Stimulated activated CD4-positive, alpha-beta T cell treated with anti-CD3 and anti-CD28 coated beads, Interleukin-1b, Interleukin-23, amount 100 ng/mL, for 24 hours (primary cell): ENCODE measurements at places on chromosomes 6 and 20.

- DNase-seq = no peak
Observed at GRCh38 chr6:132357120-132357519, 44.2 kb downstream of the MOXD1 start.

GRCh38 chr6:82589509-82590206, 226.0 kb downstream of the TPBG start:
- DNase-seq = no peak

GRCh38 chr6:164882236-164882635, 427.2 kb downstream of the C6orf118 start:
- no peak for DNase-seq

DNA sequence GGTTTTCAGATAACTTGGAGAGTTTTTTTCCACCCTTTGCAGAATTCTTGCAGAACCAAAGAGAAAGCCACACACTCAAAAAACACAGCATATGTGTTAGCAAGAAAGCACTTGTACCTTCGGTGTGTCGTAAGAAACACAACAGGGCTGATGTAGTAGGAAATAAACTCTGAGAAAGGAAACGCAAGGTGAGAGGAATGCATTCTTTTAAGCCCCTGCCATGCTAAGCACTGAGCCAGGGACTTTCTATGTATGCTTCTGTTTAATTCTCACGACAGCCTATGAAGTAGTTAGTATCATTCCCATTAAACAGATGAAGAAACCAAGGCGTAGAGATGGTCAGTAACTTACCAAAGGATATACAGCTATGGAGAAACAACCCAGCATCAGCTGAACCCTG, 23.1 kb downstream of the NEDD9 start:
- no peak for DNase-seq

- DNase-seq = no peak
Observed at GRCh38 chr20:6045566-6045965, 8.3 kb downstream of the LRRN4 start.

DNA sequence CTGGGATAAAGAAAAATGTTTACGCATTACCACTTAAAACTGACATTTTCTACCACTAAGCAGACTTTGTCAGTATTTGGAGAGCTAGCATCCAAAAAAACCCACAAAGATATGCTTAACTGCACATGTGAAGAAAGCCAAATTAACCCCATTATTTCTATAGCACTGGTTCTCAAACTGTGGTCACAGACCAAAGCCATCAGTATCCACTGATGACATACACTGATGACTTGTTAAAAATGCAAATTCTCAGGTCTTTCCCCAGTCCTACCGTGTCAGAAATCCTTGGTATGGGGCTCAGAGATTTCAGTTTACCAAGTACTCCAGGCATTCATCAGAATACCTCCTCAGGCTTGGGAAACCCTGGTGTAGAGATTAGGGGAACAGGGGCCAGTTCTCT, 230.2 kb downstream of the PTPRK start:
- DNase-seq = no peak

GRCh38 chr6:47439348-47439668, 38.3 kb upstream of the CD2AP start:
- no peak for DNase-seq

DNA sequence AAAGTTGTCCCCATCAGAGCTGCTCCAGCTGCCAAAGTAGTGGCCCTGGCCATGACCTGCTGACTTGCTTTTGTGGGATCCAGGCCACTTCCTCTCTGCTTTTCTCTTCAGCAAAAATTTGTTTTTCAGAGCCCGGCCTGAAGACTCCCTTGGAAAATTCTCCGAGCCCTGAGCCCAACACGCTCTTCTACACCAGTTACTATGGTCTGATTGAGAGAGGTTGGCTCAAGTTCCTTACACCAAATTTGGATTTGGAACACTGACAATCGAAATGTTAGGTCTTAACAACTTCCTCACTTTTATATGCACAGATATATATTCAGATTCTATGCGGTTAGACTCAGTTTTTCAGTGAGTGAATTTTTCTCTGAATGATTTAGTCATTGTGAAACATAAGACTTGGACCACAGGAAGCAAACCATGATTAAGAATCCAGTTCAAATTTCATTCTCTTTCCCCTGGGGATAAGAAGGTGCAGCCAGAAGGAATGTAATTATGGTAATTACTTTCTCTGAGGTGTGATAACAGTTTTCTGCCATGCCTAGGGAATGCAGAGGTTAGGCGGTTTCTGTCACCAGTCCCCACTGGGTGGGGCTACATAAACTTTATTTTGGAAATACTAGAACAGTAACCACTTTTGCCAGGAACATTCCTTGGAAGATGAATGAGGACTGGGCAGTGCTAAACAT, 365.2 kb downstream of the SYNE1 start:
- no peak for DNase-seq

DNA sequence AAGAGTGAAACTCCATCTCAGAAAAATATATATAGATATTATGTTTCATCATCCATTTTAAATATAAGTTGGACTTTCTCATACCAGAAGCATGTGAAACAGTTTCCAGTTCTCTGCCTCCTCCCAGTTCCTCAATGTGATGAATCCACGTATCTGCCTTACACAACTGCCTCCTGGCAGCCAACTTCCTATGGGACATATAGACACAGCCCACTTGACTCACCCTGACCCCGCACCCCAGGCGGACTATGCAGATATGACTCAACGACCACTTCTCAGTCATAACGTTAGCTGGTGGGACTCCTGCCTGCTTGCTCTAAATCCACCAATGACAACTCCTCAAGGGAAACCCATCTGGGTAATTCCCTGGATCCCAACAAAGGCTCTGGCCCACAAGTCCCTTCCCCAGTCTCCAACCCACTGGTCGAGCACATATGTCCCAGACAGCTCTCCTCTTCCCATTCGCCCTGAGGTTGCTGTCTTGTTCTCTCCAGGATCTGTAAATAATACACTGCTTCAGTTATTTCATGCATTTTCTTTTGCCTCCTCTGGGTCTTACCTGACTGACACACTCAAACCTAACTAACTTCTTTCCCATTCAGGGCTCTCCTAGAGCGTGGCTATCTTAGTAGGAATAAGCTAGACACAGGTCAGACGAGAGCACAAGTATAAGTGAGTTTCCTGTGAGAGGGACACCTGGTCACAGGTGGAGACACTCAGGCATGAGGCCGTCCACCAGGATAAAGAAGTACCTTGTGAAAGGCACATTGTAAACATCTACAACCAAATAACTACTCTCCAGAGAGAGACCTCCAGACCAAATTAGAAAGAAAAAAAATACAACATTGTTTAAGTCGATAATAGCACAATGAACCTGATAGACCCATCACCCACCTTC, 548.5 kb downstream of the CD83 start:
- DNase-seq = no peak

DNA sequence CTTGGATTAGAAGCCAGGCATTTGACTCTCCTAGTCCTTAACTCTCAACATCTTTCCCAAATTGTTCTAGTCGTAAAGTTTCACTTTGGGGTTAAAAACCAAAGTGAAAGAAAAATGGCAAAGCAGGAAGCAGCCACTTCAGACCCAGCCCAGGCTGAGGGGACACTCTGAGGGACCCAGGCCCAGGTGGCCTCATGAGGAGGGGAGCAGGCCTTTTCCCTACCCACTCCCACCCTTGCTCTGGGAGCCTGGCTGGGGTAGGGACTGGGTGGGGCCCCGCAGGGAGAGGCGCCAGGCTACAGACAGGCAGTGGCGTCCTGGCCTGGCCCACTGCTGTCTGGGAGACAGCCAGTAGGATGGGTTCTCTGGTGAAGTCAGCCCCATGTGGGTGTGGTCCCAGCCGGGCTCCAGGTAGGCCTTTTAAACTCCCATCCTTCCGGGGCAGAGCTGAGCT, 68.7 kb upstream of the MYL9 start:
- peak; percentile 28 for DNase-seq

- no peak for DNase-seq
Observed at GRCh38 chr20:50916257-50916656, 15.0 kb downstream of the ADNP start.

GRCh38 chr6:117687021-117687648, 11.9 kb downstream of the NUS1 start:
- no peak for DNase-seq

- DNase-seq = no peak
Observed at GRCh38 chr6:76612954-76613353, 540.5 kb upstream of the IMPG1 start.

DNA sequence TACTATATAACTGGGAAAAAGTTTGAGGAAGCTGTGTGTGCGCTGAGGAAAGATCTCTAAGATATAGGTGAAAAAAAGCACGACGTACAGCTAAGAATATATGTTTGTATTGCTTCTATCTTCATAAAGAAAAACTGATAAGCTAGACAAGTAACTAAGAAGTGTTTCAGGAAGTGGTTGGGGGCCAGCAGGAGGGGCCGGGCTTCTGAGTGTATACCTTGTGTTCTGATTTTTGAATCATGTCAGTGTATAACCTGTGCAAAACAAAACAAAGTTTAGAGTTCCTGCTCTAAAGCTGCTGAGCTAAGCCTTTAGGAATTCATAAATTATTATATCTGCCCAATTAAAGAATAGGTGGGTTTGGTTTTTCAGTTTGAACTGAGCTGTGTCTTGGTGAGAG, 7.9 kb upstream of the OSER1 start:
- no peak for DNase-seq

DNA sequence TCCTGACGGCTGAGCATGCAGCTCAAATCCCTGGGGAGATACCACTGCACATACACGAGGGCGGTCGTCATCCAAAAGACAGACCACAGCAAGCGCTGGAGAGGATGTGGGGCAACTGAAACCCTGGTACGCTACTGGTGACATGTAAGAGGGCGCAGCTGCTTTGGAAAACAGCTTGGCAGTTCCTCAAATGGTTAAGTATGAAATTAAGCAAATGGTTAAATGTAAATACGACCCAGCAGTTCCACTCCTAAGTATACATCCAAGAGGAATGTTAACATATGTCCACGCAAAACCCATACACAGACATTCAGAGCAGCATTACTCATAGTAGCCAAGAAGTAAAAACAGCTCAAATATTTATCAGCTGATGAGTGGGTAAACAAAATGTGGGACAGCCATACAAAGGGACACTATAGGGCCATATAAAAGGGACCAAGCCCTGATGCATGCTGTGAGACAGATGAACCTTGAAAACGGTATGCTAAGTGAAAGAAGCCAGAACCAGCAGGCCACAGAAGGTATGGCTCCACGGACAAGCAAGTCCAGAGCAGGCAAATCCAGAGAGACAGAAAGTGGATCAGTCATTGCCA, 38.5 kb downstream of the RIPOR3 start:
- DNase-seq = no peak

GRCh38 chr6:20919677-20920385, 385.6 kb downstream of the CDKAL1 start:
- no peak for DNase-seq

- DNase-seq = peak; percentile 43
Observed at GRCh38 chr20:46132705-46133120, 14.6 kb downstream of the CD40 start.

DNA sequence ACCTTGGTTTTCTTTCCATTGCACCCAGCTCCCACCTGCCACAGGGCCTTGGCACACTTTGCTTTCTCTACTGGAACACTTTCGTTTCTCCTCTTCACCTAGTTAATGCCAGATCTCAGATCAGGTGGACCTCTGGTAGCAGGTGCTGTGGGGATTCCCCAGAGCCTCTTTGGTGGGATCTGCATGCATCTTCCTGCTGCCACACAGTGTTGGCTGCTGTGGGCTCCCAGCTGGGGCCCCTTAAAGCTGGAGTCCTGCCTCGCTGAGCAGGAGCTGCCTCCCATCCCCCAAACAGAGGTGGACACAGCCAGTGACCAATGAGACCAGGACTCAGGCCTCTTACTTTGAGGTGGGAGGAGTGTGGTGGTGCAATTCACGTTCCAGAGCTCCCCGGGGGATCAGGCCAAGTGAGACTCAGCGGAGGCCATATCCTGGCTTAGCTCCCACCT, 28.4 kb downstream of the CEBPB start:
- DNase-seq = no peak

GRCh38 chr6:148365041-148365440, 22.4 kb downstream of the SASH1 start:
- no peak for DNase-seq

GRCh38 chr6:33731035-33731434, 15.7 kb downstream of the IP6K3 start:
- no peak for DNase-seq

DNA sequence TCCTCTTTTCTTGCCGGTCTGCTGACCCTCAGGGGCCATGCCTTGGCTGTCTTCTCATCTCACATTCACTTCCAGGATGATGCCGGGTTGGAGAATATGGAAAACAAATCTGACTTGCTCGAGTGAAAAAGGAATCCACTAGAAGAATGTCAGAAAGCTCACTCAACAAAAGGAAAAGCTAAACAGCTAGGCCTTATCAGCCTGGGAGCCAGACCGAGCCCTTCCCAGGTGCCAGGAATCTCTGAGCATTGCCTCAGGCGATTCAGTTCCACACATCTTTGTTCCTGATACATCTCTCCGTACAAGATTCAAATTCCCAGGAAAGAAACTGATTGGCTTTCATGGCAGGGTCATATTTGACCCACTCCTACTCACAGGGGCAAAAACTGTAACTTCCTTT, 9.2 kb upstream of the OSER1 start:
- DNase-seq = no peak

- DNase-seq = peak; percentile 72
Observed at GRCh38 chr6:43174263-43175112, 3.4 kb downstream of the SRF start.
